CD4-positive, alpha-beta T cell treated with Interleukin-17A for 4 hours (primary cell): ENCODE measurements at places on chromosomes 5 and 9.

- no peak for DNase-seq
Measured at GRCh38 chr5:42499016-42499415, 75.8 kb downstream of the GHR start.

DNA sequence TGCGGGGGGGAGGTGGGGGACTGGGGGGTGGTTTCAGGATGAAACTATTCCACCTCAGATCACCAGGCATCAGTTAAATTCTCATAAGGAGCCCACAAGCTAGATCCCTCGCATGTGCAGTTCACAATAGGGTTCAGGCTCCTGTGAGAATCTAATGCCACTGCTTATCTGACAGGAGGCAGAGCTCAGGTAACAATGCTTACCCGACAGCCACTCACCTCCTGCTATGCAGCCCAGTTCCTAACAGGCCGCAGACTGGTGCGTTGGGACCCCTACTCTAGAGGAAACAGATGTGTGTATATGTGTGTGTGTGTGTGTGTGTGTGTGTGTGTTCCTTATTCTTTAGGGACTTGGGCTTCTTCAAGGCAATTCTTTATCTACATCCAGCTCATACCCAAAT is 352.3 kb upstream of the CCNH start:
- no peak for DNase-seq

GRCh38 chr9:19643875-19644274 is 145.0 kb downstream of the SLC24A2 start:
- DNase-seq = no peak

DNA sequence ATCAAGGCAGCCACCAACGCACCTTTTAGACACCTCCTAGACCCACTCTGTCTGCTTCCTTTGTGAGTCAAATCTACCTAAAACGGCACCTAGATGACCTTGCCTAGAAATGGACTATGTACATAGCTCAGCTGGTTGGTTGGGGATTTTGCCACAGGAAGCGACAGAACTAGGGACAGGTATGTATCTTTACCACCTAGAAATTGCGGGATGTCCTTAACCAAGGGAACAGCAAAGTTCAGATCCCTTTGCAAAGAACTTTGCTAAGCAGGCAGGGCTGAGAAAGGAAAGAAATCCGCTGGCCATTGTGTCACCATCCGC is 2.0 kb upstream of the ENC1 start:
- no peak for DNase-seq

GRCh38 chr9:114121227-114122135 is 22.4 kb upstream of the KIF12 start:
- no peak for DNase-seq
